ENCODE measurements at places on chromosomes 5 and 9.
A peak's percentile ranks its signal among the peaks of the same experiment; 100 is the strongest.

DNA sequence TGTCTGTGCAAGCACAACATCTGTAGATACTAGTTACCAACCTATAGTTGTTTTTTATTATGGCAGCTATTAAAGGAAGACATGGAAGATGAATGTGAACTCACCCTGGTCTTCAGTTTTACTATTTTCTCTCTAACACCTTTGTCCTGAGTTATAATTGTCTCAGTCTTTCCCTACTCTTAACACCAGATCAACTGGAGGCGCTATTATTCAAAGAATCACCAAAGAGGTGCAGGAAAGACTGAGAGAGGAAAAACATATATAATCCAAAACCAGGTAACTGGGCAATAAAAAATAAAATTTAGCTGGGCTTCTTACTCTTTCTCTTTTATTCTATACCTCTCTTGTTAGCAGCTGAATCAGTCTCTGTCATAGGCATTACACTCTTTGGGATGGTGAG, 134.2 kb upstream of the C6 start:
- DNase-seq = no peak

GRCh38 chr5:157511651-157512644, 51.9 kb downstream of the NIPAL4 start:
- peak; percentile 93 for DNase-seq

GRCh38 chr9:112784020-112784785, 33.6 kb downstream of the SNX30 start:
- no peak for DNase-seq

DNA sequence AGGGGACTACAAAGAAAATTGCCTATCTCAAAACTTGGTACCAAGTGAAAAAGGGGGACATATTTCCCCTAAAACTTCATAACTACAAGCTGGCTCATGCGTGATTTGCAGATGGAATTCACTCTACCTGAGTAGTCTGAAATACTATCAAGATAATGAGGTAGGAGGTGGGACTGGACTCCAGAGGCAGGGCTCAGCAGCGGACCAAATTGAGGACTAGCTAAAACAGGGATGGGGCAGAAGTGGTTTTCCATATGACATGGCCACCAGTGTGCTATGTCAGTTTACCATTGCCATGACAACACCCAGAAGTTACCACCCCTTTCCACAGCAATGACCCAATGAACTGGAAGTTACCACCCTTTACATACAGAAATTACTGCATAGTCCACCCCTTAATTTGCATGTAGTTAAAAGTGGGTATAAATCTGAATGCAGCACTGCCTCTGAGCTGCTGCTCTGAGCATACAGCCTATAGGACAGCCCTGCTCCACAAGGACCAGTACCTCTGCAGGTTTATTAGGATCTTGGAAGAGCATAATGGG, 30.4 kb upstream of the TESK1 start:
- DNase-seq = no peak

DNA sequence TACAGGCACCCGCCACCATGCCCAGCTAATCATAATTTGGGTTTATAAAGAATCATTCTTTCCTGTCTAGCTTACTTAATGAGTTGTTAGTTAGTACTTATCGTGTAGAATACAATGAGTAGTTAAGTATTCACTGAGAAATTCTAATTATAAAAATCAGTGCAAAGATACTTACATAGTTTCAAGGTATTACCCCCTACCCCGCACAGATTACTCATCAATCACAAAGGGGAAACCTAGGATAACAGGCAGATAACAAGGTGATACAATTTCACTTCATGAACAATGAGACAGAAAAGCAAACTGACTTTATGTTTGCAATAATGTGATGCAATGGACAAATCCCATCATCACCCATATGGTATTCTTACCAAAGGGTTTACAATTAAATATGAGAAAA, 109.6 kb downstream of the FAM174A start:
- DNase-seq = no peak

- DNase-seq = no peak
These were observed 195.6 kb downstream of the ELAVL2 start for GRCh38 chr9:23630488-23630887.

GRCh38 chr9:18350995-18351595, 122.9 kb upstream of the ADAMTSL1 start:
- no peak for DNase-seq

GRCh38 chr9:114962809-114963208, 32.4 kb upstream of the TNFSF8 start:
- DNase-seq = no peak

GRCh38 chr5:101102506-101102905, 199.4 kb upstream of the ST8SIA4 start:
- DNase-seq = no peak

GRCh38 chr5:144433893-144434292, 263.2 kb downstream of the KCTD16 start:
- no peak for DNase-seq

DNA sequence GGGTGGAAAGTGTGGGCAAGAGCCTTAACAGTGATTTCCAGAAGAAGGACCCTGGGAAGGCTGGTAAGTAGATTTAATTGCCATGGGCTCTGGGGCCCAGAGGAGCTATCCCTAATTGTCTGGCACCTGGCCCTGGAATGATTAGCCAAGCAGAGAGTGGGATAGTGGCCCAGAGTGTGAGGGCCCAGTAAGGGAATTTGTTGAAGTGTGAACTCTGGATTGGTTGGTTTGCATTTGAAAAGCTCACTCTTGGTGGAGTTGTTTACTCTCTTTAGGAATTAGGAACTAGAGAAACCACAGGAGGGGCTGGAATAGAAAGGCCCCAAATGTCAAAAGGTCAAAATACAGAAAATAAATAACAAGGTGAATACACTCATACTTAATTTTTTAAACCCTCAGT, 207.1 kb downstream of the GABRG2 start:
- DNase-seq = no peak

GRCh38 chr5:61148515-61148914, 13.8 kb downstream of the SMIM15 start:
- DNase-seq = no peak

DNA sequence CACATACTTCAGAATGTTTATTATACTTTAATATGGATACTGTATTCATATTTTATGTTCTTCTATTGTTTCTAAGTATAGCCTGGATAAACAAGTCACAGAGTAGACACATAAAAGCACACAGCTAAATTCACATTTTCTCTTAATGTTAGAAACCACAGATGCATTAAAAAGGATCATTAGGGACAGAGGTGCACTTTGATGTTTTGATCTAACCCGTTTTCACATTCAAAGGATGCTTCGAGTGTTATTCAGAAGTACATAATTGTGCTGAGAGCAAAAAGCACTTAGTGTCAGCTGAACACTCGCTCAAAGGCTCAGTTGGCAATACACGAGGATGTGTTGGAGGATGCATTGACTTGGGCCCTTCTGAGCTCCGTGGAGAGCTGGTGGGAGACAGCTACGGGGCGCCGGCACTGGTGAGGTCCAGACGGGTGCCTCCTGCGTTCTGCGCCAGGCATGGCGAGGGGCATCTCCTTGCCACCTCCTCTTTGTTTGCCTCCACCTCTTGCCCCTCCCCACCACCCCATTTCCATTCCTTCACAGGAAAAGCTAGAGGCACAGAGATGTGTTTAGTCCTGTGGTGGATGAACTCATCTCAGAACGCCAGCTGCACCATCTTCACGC, 35.5 kb downstream of the MED10 start:
- DNase-seq = no peak

DNA sequence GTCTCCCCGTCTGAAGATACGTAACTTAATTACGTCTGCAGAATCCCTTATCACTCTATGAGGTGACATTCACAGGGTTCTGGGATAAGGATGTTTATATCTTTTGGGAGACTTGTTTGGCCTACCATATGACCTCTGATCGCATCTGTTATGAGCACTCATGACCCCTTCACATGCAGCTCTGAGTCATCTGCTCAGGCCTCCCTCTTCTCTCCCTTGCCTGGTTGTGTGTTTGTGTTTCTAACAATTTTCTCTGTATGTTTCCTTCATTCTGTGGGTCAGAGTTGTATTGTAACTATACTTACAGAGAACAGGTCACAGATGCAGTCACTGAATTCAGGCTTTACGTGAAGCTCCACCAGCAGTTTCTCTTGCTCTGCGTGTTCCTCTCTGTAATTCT, 330.6 kb downstream of the TENT4A start:
- no peak for DNase-seq

- DNase-seq = peak; percentile 59
These were observed 58.2 kb downstream of the RICTOR start for GRCh38 chr5:39015743-39016586.

GRCh38 chr9:18255747-18256146, 218.2 kb upstream of the ADAMTSL1 start:
- DNase-seq = no peak

GRCh38 chr5:160511280-160511929, 89.8 kb downstream of the PTTG1 start:
- DNase-seq = no peak

- DNase-seq = no peak
These were observed 27.4 kb downstream of the OXCT1 start for GRCh38 chr5:41842777-41843176.

DNA sequence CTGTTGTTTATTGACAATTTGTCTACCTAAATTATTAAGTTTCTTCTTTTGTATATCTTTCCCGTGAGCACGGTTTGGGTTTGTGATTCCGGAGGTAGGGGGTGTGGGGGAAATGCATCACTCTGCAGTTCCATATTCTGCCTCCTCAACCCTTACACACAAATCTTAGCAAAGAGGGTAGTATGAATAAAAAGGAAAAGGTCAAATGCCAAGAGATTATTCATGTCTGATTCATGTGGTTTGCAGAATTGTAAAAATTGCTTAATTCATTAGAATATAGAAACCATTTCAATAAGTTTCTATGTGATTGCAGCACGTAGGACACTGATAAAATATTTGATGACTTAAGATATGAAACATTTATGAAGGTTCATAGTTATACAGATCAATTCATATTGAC, 601.9 kb downstream of the SEMA5A start:
- no peak for DNase-seq

- no peak for DNase-seq
These were observed 193.6 kb downstream of the ZSWIM6 start for GRCh38 chr5:61525512-61526206.

GRCh38 chr5:39992617-39993202, 567.9 kb upstream of the DAB2 start:
- DNase-seq = no peak

DNA sequence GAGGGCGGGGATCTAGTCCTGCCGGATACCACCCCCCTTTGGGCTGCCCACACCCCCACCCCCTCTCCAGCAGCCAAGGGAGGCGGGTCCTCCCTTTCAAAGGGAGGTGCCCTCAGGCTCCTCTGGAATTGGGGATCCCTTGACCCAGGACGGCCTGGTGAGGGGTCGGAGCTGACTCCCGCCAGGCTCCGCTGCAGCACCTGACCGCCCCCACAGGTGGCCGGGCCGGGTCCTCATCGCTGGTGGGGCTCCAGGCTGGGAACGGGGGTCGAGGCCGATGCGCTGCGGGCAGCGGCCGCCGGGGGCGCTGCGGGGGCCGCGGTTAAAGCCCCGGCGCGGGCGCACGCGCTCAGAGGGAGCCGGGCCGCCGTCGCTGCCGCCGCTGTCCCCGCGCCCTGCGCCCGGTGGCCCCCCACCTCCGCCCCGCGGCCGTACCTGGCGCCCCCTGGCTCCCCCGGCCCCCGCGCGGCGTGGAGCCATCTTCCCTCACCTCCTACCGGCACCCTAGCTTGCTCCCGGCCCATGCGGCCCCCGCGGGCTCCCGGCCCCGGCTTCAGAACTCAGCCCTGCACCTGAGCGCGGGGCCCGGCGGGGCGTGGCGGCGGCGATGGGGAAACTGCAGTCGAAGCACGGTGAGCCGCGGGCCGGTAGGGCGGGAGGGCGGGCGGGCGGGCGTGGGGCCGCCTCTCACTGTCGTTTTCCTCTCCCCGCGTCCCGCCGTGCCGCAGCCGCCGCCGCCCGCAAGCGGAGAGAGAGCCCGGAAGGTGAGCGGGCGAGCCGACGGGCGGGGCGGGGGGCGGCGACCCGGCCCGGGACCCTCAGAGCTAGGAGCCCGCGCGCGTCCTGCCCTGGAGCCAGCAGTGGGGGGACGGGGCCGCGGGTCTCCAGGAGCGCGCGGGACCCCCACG, at the start of gene NKD2:
TSS of gene NKD2 (plus strand) at position 352 of the 908 bp plus-strand sequence. CDS start at position 608, 256 bp downstream.
- DNase-seq = no peak

- DNase-seq = no peak
These were observed 2.4 kb downstream of the SYK start for GRCh38 chr9:90803860-90804593.

GRCh38 chr5:61438298-61438970, 106.4 kb downstream of the ZSWIM6 start:
- DNase-seq = no peak

All from AG09309 (cell line).